ENCODE measurements at places on chromosomes 4 and X.

GRCh38 chrX:153901753-153902140 is 2.7 kb upstream of the AVPR2 start:
- no peak for DNase-seq

DNA sequence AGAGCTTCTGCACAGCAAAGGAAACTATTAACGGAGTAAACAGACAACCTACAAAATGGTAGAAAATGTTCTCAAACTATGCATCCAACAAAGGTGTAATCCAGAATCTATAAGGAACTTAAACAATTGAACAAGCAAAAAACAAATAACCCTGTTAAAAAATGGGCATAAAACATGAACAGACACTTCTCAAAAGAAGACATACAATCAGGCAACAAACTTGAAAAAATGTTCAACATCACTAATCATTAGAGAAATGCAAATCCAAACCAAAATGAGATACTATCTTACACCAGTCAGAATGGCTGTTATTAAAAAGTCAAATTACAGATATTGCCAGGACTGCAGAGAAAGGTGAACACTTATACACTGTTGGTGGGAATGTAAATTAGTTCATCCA is 309.6 kb upstream of the KLF3 start:
- no peak for DNase-seq

DNA sequence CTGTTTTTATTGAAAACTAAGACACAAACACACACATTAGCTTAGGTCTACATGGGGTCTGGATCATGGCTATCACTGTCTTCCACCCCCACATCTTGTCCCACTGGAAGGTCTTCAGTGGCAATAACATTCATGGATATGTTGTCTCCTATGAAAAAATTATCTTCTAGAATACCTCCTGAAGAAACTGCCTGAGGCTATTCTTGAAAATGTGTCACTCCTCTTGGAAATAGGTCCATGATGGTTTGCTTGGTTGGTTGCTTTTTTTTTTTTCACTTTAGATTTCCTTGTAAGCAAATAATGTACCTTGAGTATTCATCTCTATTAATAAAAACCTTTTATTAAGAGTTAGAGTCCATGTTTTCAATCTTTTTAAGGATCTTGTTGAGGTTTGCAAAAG is 195.3 kb upstream of the PDE5A start:
- no peak for DNase-seq

GRCh38 chr4:97104666-97105065 is 1038.6 kb downstream of the STPG2 start:
- no peak for DNase-seq

DNA sequence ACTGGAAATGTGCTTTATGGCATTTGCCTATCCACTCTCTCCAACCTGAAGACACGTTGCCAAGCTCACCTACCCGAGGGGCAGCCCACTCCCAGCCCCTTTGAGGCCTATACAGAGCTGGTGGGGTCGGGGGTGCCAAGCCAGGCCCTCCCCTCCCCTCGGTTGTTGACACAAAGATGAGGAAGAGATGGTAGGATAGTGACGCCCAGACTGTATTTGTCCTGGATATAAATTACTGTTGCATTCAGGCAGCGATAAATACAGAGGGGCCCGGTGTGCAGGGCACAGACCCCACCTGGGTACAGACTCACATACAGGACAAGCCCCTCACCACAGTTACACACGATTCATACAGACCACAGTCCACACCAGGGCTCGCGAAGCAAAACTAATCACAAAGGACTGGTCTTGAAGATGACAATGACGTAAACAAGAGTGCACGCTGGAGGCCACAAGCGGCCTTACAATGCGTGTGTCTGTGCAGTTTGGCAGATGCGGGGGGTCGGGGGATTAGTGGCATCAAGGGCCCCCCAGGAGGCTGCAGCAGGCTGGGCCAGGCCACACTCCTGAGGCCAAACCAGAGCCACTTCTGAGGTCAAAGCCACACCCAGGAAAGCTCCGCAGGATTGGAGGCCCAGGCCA is 14.6 kb downstream of the DGKQ start:
- DNase-seq = no peak

DNA sequence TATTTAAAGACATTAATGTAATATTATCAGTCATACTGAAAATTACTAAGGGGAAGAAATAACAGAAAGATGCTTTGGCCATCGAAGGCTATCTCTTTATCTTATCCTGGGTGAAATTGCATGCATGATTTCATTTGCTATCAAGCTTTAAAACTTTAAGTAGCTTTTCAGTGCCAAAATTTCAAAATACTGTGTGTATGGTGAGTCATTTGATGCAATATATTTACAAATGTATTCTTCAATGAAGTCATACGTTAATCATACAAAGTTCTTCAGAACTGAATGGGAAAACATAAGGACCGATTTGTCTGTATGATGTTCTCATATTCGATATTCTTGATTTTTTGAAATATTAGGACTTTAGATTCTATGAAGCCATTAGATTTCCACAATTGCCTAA is 1295.8 kb upstream of the AGA start:
- no peak for DNase-seq

- DNase-seq = no peak
Measured at GRCh38 chr4:139501527-139501926, 47.6 kb downstream of the RAB33B start.

GRCh38 chr4:123007679-123008078 is 85.3 kb upstream of the NUDT6 start:
- DNase-seq = no peak

DNA sequence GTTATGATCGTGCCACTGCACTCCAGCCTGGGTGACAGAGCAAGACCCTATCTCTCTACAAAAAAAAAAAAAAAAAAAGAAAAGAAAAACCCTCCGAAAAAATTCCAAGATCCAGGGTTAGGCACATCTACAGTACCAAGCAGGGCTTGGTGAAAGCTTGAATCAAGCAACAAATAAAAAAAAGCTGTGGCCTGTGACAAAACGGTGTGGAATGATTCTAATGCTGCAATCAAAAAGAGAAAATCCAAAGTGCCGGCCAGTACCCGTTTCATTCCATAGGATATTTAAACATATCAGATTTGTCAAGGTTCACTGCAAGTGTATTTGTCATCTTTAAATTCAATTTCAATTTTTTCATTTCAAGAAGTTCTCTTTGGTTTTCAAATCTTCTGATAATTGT is 20.5 kb downstream of the RWDD4 start:
- DNase-seq = no peak

DNA sequence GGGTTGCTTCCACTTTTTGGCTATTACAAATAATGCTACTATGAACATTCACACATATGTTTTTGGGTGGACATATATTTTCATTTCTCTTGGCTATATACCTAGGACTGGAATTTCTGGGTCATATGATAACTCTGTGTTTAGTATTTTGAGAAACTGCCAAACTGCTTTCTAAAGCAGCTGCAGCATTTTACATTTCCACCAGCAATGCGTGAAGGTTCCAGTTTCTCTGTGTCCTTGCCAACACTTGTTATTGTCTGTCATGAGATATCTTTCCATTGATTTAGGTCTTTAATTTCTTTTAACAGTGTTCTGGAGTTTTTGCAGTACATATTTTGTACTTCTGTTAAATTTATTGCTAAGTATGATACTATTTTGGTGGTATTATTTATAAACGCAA is 48.3 kb downstream of the CLCN5 start:
- no peak for DNase-seq

DNA sequence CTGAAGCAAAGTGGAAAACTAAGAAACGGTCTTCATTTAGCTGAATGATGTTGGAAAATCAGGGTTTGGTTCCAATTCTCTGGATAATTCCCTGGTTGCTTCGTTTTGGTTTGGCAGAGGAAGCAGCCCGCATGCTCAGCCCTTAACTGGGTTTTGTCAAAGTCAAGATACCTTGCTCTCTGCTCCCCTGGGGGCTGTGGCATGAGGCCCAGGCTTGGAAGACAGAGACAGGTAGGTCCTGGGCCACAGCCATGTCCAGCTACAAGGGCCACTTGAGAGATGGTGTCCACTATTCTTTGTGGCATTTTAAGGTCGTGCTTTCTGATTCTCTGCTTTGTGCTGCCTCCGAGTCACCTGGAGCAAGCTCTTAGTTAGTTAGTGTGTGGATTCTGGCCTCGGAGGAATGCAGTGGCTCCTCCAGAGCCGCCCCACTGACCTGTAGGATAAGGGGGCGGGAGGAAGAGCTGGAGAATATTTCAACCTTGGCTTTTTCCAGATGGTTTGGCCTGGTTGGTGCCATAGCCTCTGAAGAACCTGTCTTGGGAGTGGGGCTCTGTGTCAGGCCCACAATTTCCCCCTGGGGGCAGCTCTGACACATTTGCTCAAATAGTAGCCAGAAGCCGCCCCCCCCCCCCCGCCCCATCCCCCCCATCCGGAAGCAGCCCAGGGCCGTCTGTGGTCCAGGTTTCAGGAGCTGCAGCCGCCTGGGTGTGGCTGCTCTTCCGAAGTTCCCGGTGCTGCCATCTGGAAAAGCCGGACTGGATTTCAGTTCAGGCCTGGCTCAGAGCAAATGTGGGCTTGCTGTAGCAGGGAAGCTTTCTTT is 147.1 kb downstream of the NHS start:
- DNase-seq = peak; percentile 14

DNA sequence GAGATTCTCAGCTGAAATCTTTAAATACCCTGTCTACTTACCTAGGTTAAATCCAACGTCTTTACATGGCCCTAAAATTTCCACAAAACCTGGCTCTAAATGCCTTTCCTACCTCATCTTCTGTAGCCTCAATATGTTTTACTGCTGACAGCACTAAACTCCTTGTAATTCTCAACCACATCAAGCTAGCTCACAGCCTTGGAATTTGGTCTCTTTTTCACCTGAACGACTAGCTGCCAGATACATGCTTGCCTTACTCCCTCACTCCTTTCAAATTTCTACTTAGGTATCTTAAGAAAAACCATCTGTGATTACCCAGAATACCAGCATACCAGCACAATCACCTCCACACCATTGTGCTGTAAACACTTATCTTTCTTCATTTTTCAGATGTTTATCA is 635.6 kb upstream of the PCDH10 start:
- no peak for DNase-seq

GRCh38 chrX:5788910-5789309 is 439.8 kb downstream of the NLGN4X start:
- no peak for DNase-seq
